ENCODE measurements at places on chromosomes 2 and 18.

- DNase-seq, result no peak
Measured at GRCh38 chr2:152446213-152446612, 111.2 kb downstream of the FMNL2 start.

GRCh38 chr2:150259746-150260145 is 227.7 kb downstream of the RND3 start:
- DNase-seq, result no peak

DNA sequence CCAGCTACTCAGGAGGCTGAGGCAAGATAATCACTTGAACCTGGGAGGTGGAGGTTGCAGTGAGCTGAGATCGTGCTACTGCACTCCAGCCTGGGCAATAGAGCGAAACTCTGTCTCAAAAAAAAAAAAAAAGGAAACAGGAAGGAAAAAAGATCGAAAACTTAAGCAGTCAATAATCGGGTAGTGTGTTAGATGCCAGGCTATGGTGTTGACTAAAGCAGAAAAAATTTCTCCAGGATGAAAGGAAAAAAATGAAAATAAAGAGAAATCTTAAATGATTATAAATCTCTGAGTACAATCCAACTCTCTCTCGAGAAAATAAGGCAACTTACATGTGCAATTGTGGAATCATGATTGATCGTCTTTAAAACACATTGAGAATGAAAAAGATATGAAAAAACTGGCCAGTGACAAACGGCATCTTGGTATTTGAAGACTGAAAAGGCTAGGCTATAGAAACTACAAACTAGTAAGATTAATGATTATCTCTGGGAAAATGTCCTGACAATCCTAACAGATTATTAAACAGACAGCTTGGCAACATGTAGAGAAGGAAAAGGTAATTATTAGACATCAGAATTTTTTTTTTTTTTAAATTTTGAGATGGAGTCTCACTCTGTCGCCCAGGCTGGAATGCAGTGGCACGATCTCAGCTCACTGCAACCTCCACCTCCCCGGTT is 16.3 kb upstream of the EPHA4 start:
- no peak for DNase-seq

DNA sequence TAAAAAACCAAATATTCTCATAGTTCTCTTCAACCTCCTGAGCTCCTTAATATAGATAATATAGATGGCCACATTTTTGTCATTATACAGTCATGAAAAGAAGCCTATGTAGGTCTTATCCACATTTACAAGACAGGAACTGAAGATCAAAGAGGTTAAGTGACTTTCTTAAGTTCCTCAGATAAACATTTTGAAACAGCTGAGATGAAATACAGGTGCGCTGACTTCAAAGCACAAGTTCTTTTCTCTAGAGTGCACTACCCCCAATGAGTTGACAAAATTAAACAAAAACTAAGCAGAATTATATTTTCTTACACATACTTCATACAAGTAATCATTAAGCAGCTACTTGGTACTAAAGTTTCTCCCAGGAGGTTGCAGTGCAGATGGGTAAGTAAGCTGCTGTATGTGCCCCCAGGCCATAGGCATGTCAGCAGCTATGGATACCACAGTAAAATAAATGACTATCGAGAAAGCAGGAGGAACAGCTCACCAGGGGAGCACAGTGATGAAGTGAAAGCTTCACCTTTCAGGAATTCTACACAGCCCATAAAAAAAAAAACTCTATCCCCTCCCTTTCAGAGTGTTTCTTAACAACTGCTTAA is 199.8 kb downstream of the DPP10 start:
- DNase-seq, result no peak

GRCh38 chr2:43609290-43609918 is 13.6 kb upstream of the THADA start:
- DNase-seq, result no peak

DNA sequence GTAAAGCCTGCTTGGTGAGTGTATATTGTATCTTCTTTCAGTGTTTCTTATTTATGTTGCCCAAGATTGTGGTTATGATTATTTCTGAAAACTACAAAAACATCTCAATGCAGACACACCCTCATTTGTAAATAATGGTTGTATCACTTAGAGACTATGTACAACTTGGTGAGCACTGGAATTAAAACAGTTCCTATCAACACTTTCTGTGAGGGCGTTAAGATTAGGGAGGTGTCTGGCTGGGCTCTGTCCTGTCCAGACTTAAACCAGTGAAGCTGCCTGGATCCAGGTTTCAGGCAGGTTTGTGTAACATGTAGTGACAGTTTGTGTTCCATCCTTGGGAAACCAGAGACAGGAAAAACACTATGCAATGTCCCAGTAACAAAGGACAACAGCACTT is 49.7 kb downstream of the CTAGE1 start:
- DNase-seq, result no peak

DNA sequence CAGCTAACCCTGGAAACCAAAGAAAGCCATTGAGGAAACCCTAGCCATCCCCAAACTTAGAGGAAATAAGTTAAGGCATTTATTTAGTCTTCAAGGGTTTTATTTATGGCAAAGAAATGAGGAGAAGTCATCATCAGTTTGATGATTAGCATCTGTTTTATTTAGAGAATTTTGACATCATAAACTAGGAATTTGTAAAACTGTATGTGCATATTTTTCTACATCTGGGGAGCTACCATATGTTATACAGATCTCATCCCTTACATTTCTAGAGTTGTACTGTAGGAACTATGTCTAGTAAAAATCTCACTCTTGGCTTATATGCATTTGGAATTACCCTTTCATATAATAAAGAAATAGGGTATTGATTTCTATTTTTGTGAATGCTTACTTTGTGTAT is 48.7 kb downstream of the FMNL2 start:
- no peak for DNase-seq

- no peak for DNase-seq
Measured at GRCh38 chr2:186294248-186294888, 191.7 kb upstream of the ZC3H15 start.

DNA sequence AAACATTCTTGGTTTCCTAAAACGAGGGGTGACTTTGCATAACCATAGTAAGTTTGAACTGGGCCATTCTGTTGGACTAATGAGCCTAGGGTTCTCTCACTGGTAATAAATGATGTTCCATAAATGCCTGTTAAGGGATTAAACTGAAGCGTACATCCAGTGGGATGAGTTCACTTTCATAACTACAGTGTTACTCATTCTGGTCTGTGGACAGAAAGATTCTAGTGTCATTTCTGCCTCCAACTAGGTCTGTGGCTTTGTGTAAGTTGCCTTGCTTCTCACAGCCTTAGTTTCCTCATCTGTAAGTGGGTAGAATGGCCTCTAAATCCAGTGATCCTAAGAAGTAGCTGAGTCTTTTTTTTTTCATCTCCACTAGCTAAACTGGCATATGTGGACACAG is 1860.6 kb upstream of the PIK3C3 start:
- no peak for DNase-seq

- DNase-seq, result no peak
Measured at GRCh38 chr2:52456561-52457377, 1310.8 kb upstream of the CHAC2 start.

DNA sequence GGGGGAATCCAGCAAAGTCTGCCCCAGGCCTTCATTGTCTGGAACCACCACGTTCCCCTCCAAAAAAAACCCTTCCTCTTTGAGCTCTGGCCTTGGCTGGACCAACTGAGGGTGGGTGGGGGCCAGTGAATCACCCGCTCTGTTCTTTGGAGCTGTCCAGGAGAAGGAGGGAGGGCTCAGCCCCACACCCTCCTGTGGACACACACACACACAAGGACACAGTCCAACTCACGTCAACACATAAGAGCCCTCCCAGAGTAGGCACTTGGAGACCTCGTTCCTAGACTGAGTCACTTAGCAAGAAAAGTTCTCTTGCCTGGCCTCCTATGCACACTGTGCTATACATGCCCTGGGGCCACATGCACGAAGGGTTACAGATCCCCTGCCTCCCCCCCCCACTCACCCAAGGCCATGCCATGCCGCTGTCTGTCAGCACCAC is 1.2 kb upstream of the TNS1 start:
- DNase-seq, result peak; percentile 93

DNA sequence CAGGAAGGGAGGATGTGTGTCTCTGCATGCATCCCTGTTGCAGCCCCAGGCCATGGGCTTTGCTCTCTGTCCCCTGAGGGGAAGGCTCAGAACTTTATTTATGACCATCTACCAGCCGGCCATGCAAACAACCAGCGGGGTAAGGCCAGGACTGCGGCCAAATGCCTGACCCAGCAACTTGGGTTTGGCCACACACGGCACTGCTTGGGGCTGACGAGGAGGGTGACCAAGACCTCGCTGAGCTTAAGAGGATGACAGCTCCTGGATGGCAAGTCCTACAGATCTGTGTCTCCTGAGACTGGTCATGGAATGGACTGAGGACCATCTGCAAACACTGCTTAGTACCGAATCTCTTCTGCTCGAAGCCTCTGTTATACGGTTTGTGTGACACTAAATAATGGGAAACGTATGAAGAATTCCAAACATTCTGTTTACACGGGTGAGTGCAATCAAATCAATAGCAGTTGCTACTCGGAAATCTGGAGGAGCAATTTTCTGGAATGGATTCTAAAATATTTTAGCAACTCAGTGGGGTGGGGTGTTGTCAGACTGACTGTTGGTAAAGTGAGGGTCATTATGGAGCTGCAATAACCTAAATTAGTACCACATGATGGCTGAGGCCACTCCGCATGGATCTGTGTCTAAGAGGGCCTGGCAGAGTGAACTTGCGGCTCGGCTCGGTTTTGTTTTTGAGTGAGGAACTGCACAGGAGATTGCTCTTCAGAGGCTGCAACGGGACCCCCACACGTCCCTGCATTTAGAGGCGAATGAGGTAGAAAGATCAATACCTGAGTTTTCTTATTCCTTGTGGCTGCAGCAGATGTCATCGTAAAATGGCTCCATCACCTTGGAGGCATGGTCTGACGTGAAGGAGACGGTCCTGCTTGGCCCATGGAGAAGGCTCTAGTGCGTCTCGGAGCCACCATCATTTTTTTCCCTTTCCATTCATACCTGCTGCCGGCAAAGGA is 26.6 kb downstream of the TMEM18 start:
- DNase-seq, result peak; percentile 84

- DNase-seq, result no peak
Measured at GRCh38 chr2:115400940-115401339, 958.5 kb downstream of the DPP10 start.

- no peak for DNase-seq
Measured at GRCh38 chr2:10444463-10444862, 3.7 kb downstream of the ODC1 start.

- DNase-seq, result no peak
Measured at GRCh38 chr2:39991298-39991697, 212.2 kb upstream of the THUMPD2 start.

- no peak for DNase-seq
Measured at GRCh38 chr2:213723041-213723560, 438.8 kb downstream of the SPAG16 start.

GRCh38 chr2:48583961-48584360 is 33.7 kb upstream of the GTF2A1L start:
- DNase-seq, result no peak

DNA sequence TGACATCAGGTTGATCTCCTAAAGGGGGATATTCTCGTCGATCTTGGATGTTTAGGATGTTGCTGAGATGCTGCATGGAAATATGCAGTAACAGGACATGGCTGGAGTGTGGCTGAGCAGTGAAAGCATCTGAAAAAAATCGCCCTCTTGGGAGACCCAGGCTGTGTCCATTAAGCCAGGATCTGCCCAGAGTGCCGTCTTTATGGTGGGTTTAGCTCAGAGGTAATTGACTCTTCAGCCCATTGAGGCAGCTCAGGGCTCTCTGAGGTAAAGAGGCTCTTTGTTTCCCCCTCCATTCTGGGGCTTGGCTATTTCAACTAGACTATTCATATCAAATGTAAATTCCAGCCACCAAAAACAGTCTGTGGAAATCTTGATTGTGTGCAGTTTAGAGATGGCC is 26.5 kb downstream of the OSBPL6 start:
- DNase-seq, result peak; percentile 64

GRCh38 chr2:96120091-96120720 is 3.8 kb upstream of the ADRA2B start:
- DNase-seq, result no peak

DNA sequence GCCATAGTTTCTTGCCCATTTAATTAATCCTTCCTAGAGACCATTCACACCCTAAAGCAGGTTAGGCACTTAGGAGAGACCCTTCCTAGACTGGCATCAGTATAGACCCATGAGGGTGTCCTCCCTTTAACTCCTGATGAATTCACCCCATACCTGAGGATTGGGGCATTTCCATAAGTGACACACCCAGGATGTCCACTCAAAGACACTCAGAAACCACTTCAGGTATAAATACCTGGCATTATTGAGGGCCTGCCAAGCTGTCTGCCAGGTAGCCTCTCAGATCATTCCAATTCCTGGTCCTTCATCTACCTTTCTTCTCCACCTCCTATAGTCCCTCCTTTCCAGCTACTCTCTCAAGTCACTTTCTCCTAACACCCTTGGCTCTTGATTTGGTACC is 57.5 kb upstream of the SLC14A2 start:
- DNase-seq, result no peak

DNA sequence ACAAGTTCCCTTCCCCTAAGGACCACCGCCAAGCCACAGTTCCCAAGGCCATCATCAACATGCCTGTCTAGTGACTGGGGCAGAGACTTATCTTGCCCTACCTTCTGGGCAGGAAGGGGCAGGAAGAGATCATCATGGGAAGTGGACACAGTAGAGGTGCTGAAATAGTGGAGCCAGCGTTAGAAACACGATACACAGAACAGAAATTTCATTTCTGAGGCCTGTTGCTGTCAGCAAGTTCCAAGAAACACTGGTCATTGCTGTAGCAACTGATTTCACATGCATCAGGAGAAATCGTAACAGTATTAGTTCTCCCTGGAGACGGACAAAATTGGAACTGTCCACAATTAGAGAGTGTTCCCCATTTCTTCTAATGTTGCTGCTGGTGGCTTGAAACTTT is 83.0 kb downstream of the COLEC12 start:
- no peak for DNase-seq

DNA sequence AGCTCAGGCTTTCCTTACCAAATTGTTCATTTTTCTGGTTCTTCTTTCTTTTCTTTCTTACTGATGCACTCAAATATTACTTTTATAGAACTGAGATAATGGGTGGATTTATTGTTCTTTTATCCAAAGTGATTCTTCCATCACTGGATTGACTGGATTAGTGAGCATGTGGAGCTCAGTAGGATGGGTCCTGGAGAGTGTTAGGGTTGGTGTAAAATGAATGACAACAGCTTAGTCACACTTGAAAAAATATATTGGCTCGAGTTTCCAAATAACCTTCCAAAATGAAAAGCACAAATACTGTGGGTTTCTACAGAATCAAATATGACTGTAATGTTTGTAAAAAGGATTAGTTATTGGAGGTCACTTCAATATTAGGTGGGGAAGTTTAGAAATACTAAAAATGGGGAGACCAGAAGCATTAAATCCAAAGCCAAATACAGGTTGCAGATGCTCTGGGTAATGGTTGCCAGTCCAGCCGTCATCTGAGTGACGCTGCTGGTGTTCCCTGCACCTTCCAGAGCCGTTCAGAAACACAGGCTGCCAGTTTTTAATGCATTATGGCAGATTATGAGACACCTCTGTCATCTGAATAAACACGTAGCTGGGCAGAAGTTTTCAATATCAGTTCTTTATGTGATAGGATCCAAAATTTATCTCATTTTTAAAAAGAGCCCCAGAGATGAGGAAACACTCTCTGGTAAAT is 294.8 kb upstream of the NRP2 start:
- no peak for DNase-seq

- no peak for DNase-seq
Measured at GRCh38 chr2:68369337-68369734, 4.3 kb downstream of the PLEK start.
